Esophagus squamous epithelium (tissue), 5 donors: ENCODE measurements at places on chromosomes 5 and 9.

GRCh38 chr5:150172145-150172544 is 5.6 kb downstream of the CDX1 start:
- DNase-seq = no peak

DNA sequence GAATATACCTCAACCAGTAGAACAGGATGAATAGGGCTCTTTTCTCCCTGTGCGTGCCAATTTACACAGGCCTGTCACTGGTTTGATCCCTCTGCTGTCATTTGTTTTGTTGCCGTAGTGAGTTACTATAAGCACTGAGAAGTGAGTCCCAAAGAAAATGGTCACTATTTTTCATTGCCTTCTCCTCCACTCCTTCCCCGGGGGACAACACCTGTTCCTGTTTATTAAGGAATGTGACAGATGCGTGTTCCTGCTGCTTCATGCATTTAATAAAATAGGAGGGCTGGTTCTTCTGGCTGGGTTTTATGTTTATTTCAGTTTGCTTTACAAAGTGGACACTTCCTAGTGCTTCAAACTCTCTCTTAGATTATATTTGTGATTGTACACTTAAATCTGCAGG is 6.4 kb downstream of the THBS4 start:
- DNase-seq = no peak

GRCh38 chr9:122051351-122052321 is 41.5 kb downstream of the TTLL11 start:
- no peak for DNase-seq

- DNase-seq = no peak
Observed at GRCh38 chr9:114685951-114686350, 4.0 kb upstream of the TEX48 start.

- no peak for DNase-seq
Observed at GRCh38 chr9:21294904-21295538, 10.1 kb downstream of the IFNA5 start.

DNA sequence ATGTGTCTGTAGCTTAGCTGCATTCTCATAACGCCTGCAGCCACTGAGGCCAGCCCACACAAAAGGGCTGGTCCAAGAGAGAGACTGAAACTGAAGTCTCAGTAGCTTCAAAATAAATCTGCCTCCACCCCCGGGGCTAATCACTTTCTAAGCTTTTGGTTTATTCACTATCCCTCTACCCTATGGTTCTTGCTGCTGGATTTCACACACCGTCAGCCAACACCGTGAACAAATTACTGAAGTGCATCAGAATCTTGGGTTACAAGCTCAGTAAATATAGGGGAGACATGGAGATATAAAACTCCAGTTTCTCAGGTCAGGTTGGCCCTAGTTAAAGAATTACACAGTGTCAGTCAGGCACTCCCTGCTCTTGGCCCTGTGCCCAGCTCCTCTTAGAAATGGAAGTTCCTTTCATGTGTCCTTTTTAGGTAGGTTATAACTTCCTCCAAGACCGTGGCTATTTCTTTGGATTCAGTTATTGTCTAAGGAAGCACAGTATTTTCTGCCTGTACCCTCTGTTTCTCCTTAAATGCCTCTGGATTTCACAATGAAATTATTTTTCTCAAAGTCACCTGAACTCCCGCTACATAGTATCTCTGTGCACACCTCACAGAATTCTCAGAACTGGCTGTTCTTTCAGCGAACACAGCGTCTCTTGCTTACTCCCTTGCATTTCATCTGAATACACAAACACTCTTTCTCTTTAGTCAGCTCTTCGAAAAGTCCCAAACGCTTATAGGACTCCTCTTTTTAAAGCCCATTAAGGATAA is 112.5 kb downstream of the FAM174A start:
- DNase-seq = no peak

- no peak for DNase-seq
Observed at GRCh38 chr9:33852216-33852826, 35.4 kb downstream of the UBE2R2 start.

DNA sequence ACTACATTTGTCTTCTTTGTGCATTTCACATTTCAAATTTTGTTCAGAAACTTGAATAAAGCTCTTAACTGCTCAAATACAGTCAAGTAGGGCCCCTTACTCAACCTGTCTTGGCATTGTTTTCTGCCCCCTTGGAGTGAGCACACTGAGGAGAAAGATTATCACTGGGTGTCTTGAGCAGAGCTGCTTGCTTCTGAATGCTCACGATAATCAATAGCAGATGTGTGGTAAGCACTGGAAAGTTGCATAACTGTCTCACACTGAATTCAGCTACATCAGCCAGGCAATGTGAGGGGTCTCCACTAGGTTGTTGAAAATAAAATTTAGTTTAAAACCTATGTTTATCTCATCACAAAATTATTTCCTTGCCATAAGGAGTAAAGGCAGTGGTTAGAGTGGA is 7.8 kb upstream of the TNFAIP8 start:
- DNase-seq = no peak

- no peak for DNase-seq
Observed at GRCh38 chr9:13446286-13446937, 166.9 kb upstream of the MPDZ start.
